ENCODE measurements at places on chromosomes 4 and X.

- no peak for DNase-seq
Measured at GRCh38 chrX:140389331-140389730, 115.5 kb downstream of the SOX3 start.

DNA sequence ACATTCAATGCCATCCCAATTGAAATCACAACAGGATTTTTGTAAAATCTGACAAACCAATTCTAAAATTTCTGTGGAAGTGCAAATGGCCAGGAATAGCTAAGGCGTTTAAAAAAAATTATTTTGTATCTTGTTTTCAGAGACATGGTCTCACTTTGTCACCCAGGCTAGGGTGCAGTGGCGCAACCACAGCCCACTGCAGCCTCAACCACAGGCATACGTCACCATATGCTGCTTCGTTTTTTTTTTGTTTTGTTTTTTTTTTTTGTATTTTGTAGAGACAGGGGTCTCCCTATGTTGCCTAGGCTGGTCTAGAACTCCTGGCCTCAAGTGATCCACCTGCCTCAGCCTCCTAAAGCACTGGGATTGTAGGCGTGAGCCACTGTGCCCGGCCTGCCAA lies 24.5 kb downstream of the ZNF41 start:
- no peak for DNase-seq

DNA sequence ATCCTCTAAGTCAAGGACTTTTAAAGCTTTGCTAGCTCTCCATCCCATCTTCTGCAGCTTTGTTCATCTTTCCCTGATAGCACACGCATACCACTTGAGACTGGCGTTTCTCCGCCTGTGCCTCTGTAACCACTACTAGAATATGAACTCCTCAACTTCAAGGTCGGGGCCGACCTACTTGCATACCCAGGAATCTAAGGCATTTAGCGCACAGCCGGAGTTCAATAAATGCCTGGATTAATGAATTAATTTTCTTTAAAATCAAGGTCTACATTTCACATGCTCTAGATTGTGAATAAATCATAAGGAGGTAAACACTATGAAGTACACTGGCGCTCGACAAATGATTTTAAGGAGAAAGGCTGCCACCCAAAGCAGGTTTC lies 89.3 kb downstream of the HNRNPD start:
- no peak for DNase-seq

GRCh38 chrX:129983575-129984110 lies 1.2 kb downstream of the BCORL1 start:
- DNase-seq, result no peak

DNA sequence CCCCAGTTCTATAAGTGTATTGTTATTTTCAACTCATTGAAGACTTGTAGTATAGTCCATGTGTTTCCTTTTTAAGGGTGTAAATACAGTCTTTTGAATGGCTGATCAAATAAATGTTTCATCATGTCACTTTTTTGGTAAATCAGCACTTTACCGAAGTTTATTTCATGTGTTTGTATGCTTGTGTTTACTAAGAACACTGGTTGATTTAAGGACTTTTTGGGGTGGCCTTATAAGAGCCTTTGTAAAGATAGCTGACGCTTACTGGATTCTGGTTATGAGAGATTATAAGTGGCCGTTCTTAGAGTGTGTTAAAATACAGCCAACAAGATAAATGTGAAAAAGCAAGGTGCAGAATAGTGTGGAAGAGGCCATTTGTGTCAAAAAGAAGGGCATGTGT lies 2.6 kb downstream of the UBE2K start:
- DNase-seq, result no peak

- no peak for DNase-seq
Measured at GRCh38 chr4:38386005-38386551, 277.9 kb upstream of the KLF3 start.

DNA sequence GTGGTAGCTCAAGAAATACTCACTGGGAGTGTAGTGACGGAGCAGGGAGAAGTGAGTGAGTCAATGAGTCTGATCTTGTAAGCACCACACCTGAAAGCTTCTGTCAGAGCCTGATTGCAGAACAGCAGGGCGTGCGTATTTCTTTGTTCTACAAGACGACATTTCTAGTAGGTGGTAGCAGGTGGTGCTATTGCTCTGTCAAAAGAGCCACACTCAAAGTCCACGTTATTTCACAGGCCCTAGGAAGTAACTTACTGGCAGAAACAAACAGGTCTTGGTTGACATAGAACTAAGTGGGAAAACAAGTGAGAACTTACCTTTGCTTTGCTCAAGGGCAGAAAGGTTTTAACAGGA lies 46.4 kb upstream of the SPRY1 start:
- no peak for DNase-seq

DNA sequence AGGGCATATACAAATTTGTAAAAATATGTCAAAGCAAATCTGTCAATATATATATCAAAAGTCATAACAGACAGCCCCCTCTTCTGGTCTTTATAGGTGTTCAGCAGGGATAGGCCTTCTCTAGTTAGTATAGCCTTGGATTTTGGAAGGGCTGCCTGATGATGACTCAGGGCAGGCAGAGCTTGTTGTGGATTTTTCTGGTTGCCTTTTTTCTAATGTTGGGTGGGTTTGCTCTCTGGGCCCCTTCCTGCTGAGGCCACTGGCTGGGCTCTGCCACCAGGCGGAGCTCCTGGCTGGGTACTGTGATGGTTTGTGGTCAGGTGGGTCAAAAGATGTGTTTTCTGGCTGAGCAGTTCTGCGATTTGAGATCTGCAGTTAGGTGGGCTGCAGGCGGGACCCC lies 294.2 kb downstream of the GRIA2 start:
- DNase-seq, result no peak

- no peak for DNase-seq
Measured at GRCh38 chrX:149877636-149878035, 3.3 kb upstream of the MAGEA8 start.

DNA sequence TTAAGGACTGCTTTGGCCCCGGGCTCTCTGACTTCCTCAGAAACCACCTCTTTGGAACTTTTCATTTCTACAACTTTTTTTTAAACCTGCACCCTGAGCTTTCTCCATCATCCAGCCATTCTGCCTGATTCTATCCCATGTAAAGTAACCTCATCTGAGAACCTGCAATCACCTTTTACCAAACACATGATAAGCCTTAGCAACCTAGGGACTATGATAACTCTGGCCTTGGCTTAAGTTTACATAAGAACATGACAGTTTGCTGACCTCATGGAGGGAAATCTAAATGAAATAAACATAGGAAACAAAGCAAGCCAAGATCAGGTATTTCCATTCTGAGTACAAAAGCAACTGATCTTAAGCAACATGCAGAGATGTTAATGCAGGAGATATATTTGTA lies 15.7 kb upstream of the TMEM150C start:
- no peak for DNase-seq

- no peak for DNase-seq
Measured at GRCh38 chr4:4771160-4771559, 88.3 kb upstream of the MSX1 start.

DNA sequence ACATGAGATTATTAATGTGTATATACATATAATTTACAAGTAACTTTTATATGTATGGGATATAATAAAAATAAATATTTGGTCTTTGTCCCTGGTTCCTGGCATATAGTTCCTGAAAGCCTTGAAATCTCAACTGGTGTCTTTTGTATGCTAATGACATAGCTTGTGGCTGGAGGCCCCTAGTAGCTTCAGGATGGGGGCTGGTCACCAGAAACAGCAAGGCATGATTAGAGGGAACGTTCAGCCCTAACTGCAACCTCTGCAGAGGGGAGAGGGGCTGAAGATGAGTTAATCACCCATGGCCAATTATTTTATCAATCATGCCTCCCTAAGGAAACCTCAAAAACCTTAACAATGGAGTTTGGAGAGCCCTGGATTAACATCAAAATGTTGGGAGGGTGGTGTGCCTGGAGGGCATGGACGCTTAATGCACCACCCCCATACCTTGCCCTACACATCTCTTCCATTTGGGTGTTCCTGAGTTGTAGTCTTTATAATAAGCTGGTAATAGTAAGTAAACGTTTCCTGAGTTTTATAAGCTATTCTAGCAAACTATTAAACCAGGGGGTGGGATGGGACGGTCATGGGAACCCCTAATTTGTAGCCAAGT lies 21.3 kb downstream of the PIN4 start:
- DNase-seq, result no peak

GRCh38 chrX:15860921-15861320 lies 6.3 kb upstream of the AP1S2 start:
- no peak for DNase-seq

DNA sequence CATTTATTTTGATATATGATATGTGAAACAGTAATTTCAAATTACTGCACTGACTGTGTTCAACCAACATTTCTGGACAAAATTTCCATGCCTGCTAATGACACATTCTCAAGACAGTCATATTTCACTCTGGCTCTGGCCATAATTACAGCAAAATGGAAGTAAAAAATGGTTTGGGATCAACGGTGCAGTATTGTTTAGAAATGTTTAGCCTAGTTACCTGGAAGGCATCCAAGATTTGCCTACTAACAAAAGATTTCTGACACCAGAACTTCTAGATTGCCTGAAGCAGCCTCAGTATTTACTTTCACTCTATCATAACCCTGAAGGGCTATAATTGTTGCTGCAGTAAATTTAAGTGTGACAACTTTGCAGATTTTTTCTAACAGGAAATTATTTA lies 416.3 kb downstream of the PCDH10 start:
- no peak for DNase-seq

- no peak for DNase-seq
Measured at GRCh38 chrX:69626129-69626528, 10.2 kb downstream of the EDA start.

GRCh38 chr4:1777822-1778641 lies 15.1 kb upstream of the FGFR3 start:
- DNase-seq, result no peak

- DNase-seq, result no peak
Measured at GRCh38 chr4:21543514-21543913, 405.1 kb downstream of the KCNIP4 start.

- no peak for DNase-seq
Measured at GRCh38 chrX:56382278-56382677, 150.1 kb downstream of the KLF8 start.

DNA sequence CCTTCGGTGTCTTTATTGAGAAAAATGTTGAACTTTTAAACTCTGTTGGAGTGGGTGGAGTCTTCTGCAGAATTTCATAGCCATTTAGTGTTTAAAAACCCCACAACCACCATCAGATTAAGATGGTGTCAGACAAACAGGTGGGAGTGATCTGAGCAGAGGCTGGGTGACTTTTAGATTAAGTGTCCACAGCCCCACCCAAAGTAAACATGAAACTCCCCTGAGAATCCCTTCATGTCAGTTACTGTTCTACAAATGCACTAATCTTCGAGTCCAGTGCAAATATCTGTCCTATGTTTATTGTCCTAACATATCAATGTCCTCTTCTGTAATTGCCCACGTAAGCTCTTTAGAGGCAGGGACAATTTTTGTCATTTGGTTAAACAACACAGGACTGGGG lies 175.6 kb upstream of the RBPJ start:
- DNase-seq, result no peak

GRCh38 chr4:10115271-10115796 lies 1.3 kb downstream of the WDR1 start:
- no peak for DNase-seq

GRCh38 chr4:9835430-9835829 lies 54.0 kb downstream of the DRD5 start:
- DNase-seq, result no peak

DNA sequence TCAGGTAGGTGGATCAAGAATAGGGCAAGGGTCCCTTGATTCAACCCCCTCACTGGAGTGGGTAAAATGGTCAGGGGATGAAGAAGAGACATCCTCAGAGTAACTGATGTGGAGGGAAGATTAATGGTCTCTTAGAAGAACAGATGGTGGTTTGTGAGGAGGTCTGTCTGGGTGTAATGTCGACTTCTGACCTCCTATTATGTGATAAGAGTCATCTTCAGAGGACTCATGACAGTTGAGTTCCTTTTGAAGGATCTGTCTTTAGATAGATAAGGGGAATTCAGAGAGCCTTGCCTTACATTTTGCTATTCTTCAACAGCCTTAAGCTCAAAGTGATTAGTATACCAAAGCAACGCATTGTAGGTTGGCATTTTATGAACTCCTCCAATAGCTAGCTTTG lies 27.1 kb upstream of the MAGEA8 start:
- no peak for DNase-seq

DNA sequence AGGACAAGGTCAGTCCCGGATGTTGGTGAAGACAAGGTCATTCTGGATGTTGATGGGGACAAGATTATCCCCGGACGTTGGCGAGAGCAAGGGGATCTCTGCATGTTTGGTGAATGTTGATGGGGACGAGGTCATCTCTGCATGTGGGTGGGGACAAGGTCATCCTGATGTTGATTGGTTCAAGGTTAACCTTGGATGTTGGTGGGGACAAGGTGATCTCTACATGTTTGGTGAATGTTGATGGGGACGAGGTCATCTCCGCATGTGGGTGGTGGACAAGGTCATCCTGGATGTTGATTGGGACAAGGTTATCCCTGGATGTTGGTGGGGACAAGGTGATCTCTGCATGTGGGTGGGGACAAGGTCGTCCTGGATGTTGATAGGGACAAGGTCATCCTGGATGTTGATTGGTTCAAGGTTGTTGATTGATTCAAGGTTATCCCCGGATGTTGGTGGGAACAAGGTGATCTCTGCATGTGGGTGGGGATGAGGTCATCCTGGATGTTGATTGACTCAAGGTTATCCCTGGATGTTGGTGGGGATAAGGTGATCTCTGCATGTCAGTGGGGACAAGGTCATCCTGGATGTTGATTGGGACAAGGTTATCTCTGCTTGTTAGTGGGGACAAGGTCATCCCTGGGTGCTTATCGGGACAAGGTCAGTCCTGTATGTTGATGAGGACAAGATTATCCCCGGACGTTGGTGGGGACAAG lies 28.8 kb upstream of the PLCXD1 start:
- DNase-seq, result no peak

DNA sequence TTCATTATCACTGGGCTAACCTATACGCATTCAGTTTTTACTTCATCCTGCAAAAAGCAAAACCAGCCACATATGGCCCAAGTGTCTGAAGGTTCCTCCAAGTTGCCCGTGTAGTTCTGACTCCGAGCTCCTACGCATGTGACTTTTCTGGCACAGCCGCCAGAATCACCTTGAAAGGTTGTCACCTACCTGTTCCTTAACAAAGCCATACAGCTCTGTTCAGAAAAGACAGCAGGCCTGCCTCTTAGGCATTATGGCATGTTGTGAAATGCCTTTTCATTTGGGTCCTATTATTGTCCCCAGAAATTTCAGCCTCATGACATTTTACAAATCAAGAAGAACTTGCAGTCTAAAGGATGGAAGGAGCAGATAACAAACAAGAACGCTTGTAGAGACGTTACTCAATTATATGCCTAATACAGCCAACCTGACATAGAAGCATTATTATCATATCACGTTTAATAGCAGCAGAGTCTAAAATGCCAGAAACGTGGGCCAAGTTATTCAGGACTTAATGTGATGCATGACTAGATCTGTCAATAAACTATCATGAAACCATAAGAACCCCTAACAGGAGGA lies 118.5 kb downstream of the RBM47 start:
- DNase-seq, result no peak
